HFFc6 (cell line): ENCODE measurements at places on chromosomes 4 and X. TPM values are rescaled to one million over a fixed set of nuclear protein-coding genes. Genes with fewer than 3 reads are reported as not detected.

GABRG1 gene
- not detected in 3 replicates for total RNA-seq

FRMPD4 gene
- total RNA-seq: 0.08 to 0.51 TPM (median 0.09 TPM) in 3 replicates

GRCh38 chrX:38326086-38326485 lies 1.2 kb downstream of the RPGR start:
- DNase-seq: no peak

- DNase-seq: peak; percentile 57
These were observed 45.2 kb downstream of the TRIM2 start for GRCh38 chr4:153249199-153250041.

GRCh38 chr4:147629783-147630730 lies 12.9 kb downstream of the TMEM184C start:
- no peak for DNase-seq

DNA sequence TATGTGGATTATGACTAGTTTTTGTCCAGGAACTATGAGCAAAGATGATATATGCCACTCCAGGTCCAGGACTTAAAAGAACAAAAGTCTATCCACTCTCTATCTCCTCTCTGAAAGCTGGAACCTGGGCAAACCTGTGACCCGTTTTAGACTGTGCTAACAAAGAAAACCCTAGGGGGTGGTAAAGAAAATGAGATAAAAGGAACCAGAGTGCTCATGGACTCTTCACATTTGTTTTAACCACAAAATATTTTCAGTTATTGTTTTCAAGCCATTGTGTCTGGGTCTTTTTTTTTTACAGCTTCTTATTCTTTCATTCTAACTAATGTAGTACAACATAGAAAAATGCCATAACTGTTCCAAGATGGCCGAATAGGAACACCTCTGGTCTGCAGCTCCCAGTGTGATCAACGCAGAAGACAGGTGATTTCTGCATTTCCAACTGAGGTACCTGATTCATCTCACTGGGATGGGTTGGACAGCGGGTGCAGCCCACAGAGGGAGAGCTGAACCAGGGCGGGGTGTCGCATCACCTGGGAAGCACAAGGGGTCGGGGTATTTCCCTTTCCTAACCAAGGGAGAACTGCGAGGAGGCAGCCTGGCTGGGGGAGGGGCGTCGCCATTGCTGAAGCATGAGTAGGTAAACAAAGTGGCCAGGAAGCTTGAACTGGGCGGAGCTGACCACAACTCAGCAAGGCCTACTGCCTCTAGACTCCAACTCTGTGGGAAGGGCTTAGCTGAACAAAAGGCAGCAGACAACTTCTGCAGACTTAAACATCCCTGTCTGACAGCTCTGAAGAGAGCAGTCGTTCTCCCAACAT lies 45.1 kb downstream of the CHM start:
- DNase-seq: peak; percentile 5

DNA sequence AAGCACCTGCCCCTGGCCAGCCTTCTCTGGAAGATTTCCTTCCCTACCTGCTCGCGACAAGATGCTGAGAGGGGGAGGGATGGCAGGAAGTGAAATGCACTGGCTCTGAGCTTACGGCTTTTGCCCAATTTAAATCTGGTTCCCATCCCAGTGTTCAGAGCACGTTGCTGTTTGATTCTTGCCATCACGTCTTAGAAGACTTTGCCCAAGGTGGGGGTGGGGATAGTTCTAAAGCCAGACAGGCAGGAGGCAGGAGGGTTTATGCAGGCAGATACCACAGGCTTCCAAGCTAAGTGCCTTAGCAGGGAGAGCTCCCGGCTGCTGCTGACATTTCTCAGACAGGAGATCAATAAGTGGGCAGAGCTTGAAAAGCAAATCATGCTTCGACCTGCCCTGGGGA lies 393.9 kb downstream of the MID1IP1 start:
- no peak for DNase-seq

- no peak for DNase-seq
These were observed 24.0 kb upstream of the RAP1GDS1 start for GRCh38 chr4:98237204-98237603.

DNA sequence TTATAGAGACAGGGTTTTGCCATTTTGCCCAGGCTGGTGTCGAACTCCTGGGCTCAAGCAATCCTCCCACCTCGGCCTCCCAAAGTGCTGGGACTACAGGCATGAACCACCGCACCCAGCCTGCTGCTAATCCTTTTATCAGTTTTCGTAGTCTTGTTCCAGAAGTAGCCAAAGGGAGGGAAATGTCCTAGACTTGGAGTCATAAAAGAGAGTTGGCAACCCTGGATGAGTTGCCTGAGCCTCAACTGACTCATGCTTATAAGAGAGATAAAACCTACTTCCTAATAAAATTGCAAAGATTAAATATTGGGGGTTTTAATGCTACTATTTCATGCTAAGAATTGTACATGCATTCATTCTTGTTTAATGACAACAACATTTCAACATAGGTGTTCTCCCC lies 44.3 kb downstream of the CD40LG start:
- DNase-seq: no peak

- DNase-seq: peak; percentile 13
These were observed 47.6 kb upstream of the TMEM131L start for GRCh38 chr4:153418558-153418957.

GRCh38 chrX:140389331-140389730 lies 115.5 kb downstream of the SOX3 start:
- DNase-seq: no peak
